Caco-2 (cell line): ENCODE measurements at places on chromosomes 1 and 21. TPM values are rescaled to one million over a fixed set of nuclear protein-coding genes. Genes with fewer than 3 reads are reported as not detected.

GRCh38 chr1:198497326-198498102 is 43.0 kb downstream of the ATP6V1G3 start:
- no peaks in the 10 kb centered on the region for H3K27me3 ChIP-seq
- H3K4me3 ChIP-seq = no peak overlapping the region
- peaks cover 16% of the 10 kb centered on the region for H3K4me1 ChIP-seq
- DNase-seq = no peak
- H3K27ac ChIP-seq = no peak overlapping the region

DNA sequence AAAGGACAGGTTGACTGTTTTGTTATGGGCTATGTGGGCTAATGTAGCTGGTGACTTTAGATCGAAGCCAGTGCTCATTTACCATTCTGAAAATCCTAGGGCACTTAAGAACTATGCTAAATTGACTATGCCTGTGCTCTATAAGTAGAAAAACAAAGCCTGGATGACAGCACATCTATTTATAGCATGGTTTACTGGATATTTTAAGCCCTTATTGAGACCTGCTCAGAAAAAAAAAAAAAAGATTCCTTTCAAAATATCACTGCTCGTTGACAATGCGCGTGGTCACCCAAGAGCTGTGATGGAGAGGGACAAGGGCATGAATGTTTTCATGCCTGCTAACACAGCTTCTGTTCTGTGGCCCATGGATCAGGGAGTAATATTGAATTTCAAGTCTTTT is 48.1 kb downstream of the CAMSAP2 start:
- no peaks in the 10 kb centered on the region; the same call in 1 of the 2 replicates for H3K4me1 ChIP-seq
- no peak overlapping the region for H3K4me3 ChIP-seq
- no peak for DNase-seq
- H3K27ac ChIP-seq = no peak overlapping the region
- no peaks in the 10 kb centered on the region for H3K27me3 ChIP-seq
- H3K36me3 ChIP-seq = 0 out of 2 replicates have a peak, but pooled peaks cover 1% of the 10 kb centered on the region

- H3K4me1 ChIP-seq = no peaks in the 10 kb centered on the region
- no peaks in the 10 kb centered on the region for H3K27me3 ChIP-seq
- no peak overlapping the region for H3K4me3 ChIP-seq
- no peak overlapping the region for H3K27ac ChIP-seq
- no peaks in the 10 kb centered on the region for H3K36me3 ChIP-seq
- no peak for DNase-seq
Measured at GRCh38 chr1:93007941-93008577, 46.8 kb upstream of the DIPK1A start.

DNA sequence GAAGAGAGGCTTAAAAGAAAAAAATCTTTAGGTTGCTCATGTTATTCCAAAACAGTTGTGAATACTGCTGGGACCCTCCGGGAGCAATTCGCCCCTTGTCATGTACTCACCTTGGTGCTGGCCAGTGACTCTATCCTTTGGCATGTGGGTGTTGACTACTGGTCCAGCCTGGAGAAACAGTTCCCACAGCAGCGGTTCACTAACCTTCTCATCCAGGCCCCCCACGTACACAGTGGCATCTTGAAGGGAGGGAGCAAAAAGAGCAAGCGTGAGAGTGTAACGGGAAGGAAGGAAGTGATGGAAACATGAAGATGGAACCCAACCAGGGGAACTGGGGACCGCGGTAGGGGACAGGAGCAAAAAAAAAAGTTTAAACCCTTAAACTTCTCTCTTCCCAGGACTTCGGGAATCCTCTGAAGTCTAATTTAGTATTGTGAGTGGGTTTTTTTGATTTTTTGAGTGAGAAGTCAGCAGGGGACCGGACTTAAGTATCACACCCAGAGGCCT is 494 bp downstream of the SF3B4 start:
- H3K36me3 ChIP-seq = peaks cover 2% of the 10 kb centered on the region; the same call in 1 of the 2 replicates
- no peak for DNase-seq
- peaks cover 9% of the 10 kb centered on the region for H3K4me1 ChIP-seq

Gene GCSAML
- not detected in 2 replicates for total RNA-seq

Gene AIRE
- total RNA-seq = not detected in 2 replicates

Gene MCOLN2
- total RNA-seq = not detected in 2 replicates
